ENCODE measurements at places on chromosomes 3 and 15.

- no peak for DNase-seq
Measured at GRCh38 chr15:42085236-42085605, 9.1 kb downstream of the PLA2G4D start.

GRCh38 chr3:115517457-115518050 lies 105.8 kb upstream of the GAP43 start:
- DNase-seq = peak; percentile 1

DNA sequence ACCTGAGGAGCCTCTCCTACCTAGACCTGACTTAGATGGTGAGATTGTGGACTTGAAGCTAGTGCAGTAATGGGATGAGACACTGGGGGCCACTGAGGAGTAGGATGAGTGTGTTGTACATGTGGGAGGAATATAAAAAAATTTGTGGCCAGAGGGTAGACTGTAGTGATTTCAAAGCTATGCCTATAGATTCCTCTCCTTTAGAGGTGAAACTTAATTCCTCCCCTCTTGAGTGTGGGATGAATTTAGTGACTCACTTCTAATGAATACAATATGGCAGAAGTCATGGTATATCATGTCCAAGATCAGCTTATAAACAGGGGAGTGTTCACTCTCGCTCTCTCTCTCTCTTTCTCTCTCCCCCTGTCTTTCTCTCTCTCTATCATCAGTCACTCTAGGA lies 6.7 kb downstream of the ZNF860 start:
- no peak for DNase-seq

DNA sequence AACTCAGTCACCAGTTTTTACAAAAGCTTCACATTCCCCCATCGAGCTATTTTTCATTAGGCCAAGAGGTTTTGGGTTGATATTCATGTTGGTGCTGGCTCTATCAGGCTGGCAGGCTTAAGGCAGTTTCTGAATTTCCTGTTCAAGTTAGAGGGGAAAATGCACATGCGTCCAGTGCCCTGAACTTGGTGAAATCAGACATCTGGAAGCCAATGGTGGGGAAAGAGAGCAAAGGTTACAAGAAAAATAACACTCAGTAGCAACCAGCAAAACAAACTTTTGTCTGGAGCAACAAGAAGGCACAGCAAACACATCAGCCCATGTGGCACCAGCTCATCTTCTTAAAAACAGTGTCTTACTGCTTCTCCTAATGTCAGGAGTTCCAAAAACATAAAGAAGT lies 155.6 kb upstream of the TSC22D2 start:
- DNase-seq = peak; percentile 71

- DNase-seq = peak; percentile 87
Measured at GRCh38 chr3:46845397-46845859, 17.8 kb downstream of the MYL3 start.

- no peak for DNase-seq
Measured at GRCh38 chr3:1056744-1057143, 36.1 kb upstream of the CNTN6 start.

- DNase-seq = no peak
Measured at GRCh38 chr15:65559941-65560340, 29.7 kb downstream of the HACD3 start.

DNA sequence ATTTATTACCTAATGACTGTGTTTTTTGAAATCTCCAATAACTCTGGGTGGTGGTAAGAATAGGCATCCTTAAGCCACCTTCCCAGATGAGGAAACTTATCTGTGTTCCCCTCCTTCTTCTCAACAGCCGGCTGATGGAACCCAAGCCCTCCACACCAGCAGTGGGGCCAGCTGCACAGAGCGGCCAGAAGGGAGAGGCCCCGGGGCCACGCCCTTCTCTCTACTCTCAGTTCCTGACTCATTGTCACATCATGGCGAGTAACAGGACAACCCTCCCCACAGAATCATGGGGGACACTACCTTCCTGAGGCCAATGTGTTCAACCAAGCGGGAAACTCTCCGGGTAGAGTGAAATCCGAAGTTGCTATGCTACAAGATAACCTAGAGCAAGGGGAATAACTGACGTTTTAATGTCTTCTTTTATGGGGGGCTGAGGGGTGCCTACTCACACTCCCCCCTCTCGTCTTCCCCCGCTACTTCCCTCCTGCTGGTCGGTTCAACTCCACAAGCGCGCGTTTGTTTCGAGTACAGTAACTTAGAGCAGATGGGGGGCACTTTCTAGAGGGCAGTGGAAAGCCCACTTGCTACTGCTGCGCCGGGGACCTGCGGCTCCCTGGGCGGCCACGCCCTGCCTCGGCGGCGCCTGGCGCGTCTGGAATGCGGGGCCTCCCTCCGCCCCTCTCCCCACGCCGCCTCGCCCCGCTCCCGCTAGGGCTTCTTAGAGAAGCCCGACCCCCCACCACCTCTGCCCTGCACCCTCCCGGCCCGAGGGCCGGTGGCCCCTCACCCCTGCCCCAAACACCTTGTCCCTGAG lies 621 bp downstream of the ANXA2 start:
- DNase-seq = peak; percentile 82

DNA sequence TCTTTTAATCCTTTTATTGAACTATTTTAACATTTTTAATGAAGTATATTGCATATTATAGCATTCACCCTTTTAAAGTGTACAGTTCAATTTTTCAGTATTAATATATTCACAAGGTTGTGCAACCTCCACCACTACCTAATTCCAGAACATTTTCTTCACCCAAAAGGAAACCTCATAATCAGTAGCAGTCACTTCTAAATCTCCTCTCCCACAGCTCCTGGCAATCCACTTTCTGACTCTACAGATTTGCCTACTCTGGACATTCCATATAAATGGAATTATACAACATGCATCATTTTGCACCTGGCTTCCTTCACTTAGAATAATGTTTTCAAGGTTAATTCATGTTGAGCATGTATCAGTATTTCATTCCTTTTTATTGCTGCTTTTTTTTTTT lies 55.0 kb upstream of the HRH1 start:
- peak; percentile 39 for DNase-seq

GRCh38 chr3:50441424-50442217 lies 61.8 kb downstream of the CACNA2D2 start:
- no peak for DNase-seq

DNA sequence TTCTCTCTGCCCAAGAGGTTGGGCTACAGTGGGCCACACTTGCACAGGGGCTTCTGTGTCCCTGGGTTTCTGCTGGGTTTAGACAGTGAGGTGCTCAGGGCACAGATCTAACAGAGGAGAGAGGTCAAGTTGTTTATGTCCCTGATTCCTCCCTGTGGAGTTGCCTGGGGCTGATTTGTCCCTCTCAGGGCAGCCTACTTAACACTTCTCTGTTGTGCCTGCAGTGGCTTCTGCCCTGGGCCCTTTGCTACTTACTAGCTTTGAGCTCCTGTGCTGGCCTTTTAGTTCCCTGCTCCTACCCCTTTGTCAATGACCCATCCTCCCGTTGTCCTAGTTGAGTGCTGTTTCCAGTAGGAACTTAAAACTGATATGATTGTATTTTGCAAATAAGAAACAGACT lies 114.0 kb upstream of the RGMA start:
- DNase-seq = no peak

DNA sequence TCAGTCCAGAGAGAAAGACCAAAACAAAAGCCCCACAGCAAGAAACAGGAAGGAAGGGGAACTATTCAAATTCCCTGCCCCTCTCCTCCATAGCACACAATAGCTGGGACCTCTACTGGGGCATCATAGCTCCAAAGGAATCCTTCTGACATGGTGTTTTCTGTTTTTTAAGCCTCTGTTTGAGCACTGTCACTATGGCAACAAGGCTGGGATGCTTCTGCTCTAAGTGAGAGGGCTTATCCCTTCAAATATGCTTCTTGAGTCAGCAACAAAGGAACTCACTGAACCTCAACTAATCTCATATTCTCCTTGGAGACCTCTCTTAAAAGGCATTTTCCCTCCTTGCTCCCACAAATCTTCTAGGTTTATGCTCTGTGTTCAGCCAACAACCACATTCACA lies 40.5 kb downstream of the MYLK start:
- DNase-seq = peak; percentile 50

- no peak for DNase-seq
Measured at GRCh38 chr3:162992741-162993140, 1496.1 kb downstream of the OTOL1 start.

GRCh38 chr3:108489776-108490175 lies 20.6 kb downstream of the MYH15 start:
- peak; percentile 73 for DNase-seq

GRCh38 chr3:116046350-116046749 lies 398.9 kb downstream of the LSAMP start:
- no peak for DNase-seq

DNA sequence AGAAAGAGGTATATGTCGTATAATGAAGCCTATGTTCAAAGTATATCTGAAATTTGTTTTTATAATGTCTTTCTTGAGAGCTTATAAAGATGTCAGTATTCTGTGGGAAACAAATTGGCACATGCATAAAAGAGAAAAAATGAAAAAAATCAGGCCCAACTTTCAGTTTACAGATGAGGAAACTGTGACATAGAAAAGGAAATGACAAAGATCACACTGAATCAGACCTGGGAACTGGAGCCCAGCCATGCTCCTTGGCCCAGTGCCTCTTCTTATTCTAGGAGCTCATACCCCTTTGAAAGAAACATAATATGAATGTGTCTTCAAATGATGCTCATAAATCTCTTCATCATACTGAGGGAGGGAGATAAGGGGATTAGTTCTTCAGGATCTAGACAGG lies 48.4 kb downstream of the TMEM44 start:
- peak; percentile 89 for DNase-seq

DNA sequence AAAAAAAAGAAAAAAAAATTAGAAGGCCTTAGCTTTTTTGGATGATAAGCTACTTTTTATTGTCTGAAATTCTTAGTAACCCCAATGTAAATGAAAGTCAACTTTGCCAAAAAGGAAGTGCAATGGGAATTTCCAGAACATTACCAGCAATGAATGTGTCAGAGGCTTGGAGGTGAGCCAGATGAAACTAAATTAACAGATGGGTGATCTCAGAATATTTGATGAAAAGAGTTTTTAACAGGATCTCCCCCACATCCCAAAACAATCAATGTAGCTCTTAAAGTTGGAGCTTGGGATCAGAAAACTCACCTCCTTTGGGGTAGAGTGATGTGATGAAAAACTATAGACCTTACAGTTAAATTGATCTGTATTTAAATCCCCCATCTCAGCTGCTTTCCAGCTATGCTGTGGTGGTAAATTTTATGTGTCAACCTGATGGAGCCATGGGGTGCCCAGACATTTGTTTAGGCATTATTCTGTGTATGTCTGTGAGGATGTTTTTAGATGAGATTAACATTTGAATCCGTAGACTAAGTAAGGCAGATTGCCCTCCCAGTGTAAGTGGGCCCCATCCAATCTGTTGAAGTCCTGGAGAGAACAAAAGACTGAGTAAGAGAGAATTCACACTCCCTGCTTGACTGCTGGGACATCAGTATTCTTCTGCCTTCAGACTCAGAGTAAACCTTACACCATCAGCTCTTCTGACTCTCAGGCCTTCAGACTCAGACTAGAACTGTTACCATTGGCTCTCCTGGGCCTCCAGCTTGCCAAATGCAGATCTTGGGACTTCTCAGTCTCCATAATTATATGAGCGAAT lies 84.3 kb upstream of the TNFSF10 start:
- DNase-seq = peak; percentile 95

DNA sequence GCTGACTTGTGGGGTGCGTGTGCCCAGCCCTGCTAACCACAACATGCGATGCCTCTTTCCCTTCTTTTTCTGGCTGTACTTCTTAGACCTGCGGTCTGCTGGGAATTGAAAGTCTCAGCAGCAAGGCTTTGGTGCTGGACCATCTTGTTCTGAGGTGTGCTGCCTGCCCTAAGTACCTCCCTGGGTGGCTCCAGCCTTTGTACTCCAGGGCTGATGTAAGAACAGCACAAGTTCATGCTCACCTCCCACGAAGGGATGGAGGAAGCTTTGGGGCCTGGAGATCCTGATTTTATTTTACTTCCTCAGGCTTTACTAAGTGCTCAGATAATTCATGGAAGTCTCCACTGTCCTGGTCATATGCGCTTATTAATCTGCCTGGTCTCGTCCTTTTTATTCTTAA lies 28.9 kb downstream of the FAM43A start:
- DNase-seq = no peak

DNA sequence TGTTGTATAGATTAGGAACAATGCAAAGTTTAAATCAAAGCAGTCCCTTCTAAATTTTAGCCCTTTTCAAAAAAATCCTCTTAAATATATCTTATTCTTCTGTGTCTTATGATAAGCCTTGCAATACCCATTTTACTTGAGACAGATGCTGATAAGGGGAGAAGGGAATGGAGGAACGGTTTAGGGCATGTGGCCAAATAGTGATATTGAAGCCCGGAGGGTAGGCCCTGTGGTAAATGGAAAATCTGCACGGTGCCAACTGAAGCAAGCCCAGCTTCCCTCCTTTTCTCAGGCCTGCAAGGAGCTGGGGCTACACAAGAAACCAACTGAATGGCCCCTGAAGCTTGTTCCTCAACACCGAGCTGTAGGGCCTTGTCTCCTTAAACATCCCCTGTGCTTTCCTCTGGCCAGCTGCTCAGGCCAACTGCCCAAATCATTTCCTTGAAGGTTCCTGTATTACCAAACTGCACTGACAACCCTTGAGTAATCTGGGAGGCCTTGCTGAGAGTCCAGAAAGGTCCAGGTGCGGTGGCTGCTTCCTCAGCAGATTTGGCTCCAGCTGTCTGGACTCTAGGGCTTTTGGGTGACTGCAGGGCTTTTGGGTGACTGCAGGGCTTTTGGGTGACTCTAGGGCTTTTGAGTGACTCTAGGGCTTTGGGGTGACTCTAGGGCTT lies 67.2 kb downstream of the NCEH1 start:
- DNase-seq = peak; percentile 47

DNA sequence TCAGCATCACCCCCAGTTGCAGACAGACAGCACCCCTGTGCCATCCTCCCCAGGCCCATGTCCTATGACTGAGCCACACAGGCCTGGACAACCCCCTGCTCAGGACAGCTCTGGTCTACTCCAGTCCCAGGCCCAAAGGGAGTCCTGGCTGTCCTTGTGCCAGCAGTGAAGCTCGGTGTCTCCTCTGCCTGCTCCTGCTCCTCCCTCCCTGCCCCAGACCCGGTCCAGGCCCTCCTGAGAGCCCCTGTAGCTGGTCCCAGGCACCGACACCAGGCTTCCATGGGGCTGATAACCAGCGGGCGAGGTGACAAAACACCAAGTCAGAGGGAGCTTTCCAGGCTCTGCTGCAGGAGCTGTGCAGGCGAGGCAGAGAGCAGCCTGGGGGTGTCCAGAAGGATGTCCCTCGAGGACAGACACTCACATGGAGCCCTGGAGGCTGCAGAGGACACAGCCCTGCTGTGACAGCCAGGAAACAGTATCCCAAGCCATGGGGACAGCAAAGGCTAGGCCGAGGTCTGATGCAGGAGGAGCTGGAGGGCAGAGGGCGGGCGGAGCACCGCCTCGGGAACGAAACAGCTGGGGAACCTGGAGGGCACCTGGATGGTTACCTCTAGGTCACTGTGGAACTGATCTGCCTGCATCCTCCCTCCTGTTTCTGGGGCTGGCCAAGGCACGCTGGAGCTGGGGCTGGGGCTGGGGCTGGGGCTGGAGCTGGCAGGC lies 103.8 kb upstream of the PRR20G start:
- no peak for DNase-seq

DNA sequence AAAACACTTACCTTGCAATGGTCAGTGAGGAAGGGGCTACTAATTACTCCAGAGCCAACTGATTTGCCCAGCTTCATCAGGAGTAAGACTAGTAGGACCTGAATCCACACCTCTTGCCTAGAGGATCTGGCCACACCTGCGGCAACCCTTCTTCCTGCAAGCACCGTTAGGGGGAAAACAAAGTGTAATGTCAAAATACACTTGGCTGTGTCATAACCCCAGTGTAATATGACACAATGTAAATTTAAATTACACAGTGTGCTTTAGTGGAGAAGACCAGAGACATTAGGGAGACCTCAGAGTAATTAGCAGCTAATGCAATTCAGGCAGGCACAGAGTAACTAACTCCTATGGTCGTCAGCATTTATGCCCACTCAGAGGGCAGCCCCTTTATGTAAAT lies 308.5 kb upstream of the ARRDC4 start:
- DNase-seq = no peak

Data from cardiac fibroblast (primary cell).